ENCODE measurements at places on chromosomes 2 and 18.
A peak's percentile ranks its signal among the peaks of the same experiment; 100 is the strongest.

GRCh38 chr2:54208364-54209240 lies 47.4 kb downstream of the TSPYL6 start:
- DNase-seq: no peak

DNA sequence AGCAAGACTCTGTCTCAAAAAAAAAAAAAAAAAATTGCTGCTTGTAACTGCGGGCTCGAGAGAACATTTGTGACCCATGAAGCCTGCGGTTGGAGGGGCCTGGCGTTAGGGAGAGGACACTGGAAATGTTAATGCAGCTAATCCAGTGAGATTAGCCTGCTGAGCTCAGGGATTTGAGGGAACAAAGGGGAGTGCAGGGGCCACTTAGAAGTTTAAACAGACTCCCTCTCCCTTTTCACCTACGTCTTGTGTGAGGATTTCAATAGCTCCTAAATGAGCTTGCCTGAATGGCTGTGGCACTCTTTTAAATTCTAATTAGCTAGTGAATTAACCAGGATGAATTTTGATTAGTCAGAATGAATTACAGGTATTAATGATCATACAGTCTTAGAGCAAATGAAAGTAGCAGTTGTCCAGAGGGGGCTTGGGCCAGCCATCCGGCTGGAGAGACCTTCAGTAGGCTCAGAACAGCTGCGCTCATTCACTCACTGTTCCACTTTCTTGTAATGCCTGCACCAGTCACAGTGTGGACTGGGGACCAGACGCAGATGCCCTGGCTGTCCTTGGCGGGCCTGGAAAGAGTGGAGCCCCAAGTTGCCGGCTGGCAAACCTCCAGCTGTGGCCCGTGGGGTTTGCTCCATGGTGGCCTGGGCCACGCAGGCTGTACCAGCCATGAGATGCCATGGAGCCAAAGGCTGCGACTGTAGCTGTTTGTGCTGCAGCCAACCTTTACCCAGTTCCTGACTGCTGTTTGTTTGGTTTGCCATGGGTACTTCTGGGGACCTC lies 20.8 kb downstream of the LDLRAD4 start:
- DNase-seq: no peak

DNA sequence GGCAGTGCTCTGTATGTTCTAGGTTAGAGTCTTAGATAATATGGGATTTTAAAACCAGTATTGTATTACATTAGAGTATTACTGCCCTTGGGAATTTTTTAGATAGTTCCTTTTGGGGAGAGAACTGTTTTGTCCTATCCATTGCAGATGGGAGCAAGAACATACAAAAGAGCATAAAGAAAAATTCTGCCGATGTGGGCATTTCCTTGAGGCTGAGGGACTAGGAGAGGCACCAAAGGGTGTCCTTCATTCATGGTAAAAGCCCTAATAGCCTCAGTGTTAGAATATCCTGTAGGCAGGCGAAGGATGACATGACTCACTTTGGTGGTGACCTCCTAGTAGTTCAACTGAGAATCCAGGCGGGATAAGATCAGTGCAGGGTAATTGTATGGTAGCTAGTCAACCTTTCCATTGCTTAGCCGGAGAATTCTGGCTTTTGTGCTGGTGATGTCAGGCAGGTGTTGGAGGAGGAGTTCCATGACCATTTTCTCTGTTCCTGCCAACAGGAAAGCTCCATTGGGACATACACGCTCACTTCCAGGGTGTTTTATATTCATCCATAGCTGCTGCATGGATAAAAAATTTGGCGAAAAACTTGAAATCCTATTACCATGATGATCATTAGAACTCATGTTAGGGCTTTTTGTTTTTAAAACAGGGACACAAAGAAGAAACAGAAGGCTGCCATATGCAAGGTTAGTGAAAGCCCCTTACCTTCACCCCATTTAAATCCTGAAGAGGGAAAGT lies 28.1 kb downstream of the EPAS1 start:
- no peak for DNase-seq

- DNase-seq: no peak
Observed at GRCh38 chr2:180927030-180927686, 53.2 kb upstream of the UBE2E3 start.

GRCh38 chr18:33839452-33840211 lies 261.6 kb downstream of the ASXL3 start:
- peak; percentile 89 for DNase-seq

- DNase-seq: no peak
Observed at GRCh38 chr2:30692829-30693275, 114.4 kb downstream of the CAPN13 start.
